ENCODE measurements at places on chromosomes 1 and 21.

- DNase-seq = peak; percentile 9
These were observed 10.7 kb downstream of the LEPR start for GRCh38 chr1:65431111-65431705.

DNA sequence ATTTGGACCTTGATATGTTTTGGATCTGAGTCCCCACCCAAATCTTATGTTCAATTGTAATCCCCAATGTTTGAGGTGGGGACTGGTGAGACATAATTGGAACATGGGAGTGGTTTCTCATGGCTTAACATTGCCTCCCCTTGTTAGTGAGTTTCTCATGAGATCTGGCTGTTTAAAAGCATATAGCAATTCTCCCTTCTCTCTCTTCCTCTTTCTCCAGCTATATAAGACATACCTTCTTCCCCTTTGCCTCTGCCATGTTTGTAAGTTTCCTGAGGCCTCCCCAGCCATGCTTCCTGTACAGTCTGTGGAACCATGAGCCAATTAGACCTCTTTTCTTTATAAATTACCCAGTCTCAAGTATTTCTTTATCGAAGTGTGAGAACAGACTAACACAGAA lies 692.4 kb downstream of the KCNT2 start:
- peak; percentile 39 for DNase-seq

DNA sequence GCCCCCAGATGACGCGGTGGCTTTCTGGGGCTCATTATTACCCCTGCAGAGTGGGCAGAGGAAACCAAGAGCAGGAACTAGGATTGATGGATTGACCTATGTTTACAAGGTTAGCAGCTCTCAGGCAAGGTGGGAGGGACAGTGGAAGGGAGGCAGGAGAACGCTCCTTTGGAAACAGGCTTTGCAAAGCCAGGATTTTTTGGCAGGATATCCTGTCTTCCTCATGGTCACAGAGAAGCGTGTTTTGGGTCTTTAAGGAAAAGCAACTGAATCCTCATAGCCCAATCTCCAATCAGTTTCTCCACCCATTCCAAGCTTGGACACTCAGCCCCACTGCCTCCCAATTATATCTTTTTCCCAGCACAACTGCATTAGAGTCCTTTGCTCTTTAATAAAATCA lies 105.6 kb upstream of the SOD1 start:
- no peak for DNase-seq

DNA sequence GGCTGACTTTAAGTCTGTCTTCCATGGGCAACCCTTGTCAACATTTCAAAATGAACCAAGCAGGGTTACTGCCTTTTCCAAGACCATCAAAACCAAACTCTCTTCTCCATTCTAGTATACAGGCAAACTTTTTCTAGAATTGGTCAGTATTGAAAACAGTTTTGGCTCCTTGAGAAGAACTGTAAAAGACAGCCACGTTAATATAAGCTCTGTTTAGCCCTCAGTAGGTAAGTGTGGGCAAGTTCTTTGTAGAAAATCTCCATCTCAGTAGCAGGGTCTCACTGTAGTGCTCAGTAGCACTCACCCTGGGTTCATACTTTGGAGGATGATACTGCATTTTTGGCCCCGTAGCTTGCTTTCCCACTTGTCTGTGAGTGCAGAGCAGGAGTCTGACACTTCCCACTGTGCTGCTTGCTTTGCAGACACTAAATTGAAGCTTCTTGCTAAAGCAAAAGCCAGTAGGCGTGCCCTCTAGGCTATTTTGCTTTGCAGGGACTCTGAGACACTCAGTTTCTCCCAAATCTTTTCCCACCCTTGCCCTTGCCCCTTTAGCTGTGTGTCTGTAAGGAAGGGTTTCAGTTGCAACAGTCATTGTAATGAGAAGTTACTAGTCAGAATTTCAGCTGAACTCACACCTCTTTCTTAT lies 34.3 kb upstream of the CACYBP start:
- no peak for DNase-seq

GRCh38 chr1:29084196-29084521 lies 39.5 kb downstream of the TMEM200B start:
- no peak for DNase-seq

- DNase-seq = peak; percentile 26
These were observed 13.2 kb upstream of the DEGS1 start for GRCh38 chr1:224169718-224170270.

- DNase-seq = peak; percentile 63
These were observed 21.8 kb upstream of the RAB4A start for GRCh38 chr1:229248821-229249817.

GRCh38 chr21:43603641-43604504 lies 55.4 kb downstream of the HSF2BP start:
- no peak for DNase-seq

- DNase-seq = no peak
These were observed 43.9 kb downstream of the NAV1 start for GRCh38 chr1:201582705-201583442.

DNA sequence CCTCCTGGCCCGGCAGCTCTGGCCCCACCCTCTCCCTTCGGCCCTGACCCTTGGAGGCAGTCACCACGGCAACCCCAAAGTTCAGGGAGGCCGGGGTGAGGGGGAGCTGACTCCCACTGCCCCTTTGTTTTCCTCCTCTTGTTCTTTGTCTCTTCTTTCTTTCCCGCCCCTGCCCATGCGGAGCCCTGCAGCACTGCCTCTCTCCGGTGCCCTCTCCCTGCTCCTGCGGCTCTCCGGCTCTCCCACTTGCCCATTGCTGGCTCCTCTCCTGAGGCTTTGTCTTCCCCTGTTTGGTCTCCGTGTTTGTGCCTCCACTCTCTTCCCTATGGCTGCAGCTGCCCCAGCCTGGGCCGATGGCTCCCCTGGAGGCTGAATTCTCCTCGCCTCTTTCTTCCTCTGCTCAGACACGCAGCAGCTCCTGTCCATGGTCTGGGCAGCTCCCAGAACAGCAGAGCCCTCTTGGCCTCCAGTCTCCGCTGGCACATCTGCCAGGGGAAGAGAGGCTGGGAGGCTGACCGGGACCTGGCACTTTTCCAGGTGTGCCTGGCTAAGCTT lies 5.8 kb downstream of the CELSR2 start:
- DNase-seq = no peak

GRCh38 chr1:225881959-225882693 lies at the start of gene TMEM63A:
Gene TMEM63A (minus strand): TSS chr1:225882380. CDS start chr1:225877580, 4,800 bp downstream.
- peak; percentile 69 for DNase-seq

GRCh38 chr1:101044749-101045148 lies 19.2 kb upstream of the DPH5 start:
- no peak for DNase-seq

GRCh38 chr1:39416609-39417008 lies 74.8 kb upstream of the BMP8A start:
- no peak for DNase-seq

GRCh38 chr21:39040494-39041110 lies 142.6 kb downstream of the PSMG1 start:
- no peak for DNase-seq

DNA sequence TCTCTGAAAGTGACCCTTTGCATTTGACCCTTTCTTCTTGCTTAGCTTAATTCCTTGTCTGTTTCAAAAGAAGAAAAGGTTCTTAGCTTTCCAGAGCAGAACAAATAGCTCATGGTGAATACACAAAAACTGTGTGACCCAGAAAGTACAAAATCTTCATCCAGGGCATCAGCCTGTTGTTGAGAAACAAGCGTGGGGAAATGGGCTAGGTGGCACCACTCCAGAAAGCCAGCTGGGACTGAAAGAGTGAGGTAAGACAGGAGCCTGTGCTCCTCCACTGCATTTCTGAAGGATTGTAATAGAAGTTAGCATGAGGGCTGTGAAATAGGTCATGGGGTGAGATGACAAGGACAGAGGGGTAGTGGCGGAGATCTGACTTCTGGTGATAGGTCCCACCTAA lies 45.8 kb downstream of the CYP2J2 start:
- no peak for DNase-seq

- no peak for DNase-seq
These were observed 65.0 kb upstream of the RNPC3 start for GRCh38 chr1:103460511-103460910.

- DNase-seq = no peak
These were observed 16.9 kb downstream of the PLA2G4A start for GRCh38 chr1:186845576-186846210.

DNA sequence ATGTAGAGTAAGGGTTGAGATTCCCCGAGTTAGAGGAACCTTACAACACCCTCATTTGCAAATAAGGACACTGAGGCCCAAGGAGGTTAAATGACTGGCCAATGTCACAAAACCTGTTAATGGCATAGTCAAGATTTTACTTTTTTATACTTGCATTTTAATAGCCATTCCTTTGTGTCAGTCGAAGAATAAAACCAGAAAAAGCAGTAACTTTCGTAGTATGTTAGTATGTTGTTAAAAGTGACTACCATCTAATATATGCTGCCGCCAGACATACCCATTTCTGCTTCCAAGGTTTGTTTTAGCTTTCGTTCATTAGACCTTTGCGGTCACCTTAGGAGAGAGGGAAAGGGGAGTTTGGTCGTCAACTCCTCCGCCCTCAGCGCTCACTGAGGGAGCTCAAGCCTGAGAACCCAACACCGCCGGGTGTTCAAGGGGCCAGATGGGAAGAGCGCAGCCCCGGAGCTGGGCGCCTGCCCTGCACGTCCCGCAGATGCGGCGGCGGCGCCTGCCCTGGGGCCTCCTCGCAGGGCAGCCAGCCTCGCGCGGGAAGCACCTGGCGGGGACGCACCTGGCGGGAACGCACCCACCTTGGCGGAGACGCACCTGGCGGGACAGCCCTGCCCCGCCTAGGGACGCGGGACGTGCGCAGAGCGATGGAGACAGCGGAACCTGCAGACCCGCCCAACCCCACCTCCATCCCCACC lies 466 bp downstream of the VPS26C start:
- DNase-seq = peak; percentile 38

DNA sequence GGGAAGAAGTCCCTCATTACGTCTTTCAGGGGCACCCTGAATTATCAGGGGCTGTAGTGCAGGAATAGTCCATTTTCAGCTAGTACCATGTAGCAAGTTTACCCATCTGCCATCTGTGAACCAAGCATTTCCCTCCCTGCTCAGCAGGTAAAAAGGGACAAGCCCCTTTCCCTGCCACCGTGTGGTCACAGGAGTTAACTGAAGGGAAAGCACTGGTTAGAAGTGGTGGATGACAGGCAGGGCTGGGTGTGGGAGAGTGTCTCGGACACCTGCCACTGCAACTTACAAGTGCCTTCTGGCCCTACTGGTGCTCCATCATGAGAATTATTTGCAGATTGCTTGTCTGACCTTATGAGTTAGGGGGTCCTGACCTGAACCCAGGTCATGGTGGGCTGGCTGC lies 32.0 kb upstream of the IGSF5 start:
- no peak for DNase-seq

DNA sequence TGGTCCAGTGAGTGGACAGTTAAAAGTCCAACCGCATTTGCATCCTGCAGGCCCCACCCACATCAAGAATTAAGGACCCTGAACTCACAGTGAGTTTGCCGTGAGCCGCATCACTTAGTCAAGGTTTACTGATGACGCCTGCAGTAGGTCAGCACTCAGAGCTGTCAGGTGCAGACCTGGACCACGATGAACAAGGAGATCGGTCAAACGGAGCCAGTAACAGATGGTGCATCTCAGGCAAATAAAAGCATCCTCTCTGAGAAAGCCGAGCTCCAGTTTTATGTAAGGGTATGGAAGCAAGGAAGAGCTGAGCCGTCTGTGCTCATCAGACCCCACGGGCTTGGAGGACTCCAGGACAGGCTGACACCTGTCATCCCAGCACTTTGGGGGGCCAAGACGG lies 4.5 kb downstream of the PRDM15 start:
- DNase-seq = no peak

DNA sequence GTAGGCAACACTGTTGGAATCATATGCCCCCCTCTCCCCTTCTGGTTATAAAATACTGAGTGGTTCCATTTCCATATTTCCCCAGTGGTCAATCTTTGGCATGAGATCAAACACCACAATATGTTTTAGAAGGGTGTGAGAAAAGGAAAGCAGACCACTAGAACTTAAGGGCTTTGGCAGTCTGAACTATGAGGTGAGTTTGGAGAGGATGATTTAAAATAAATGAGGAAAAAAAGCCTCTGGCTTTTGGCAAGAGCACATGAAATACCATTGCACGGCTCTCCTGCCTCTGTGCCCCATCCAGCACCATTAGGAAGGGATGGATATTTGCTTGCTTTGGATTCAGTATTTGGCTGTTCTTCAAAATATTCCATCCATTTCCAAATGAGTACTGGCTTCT lies 339.5 kb upstream of the C1orf87 start:
- no peak for DNase-seq
